ENCODE measurements at places on chromosomes 6 and 20. TPM values are rescaled to one million over a fixed set of nuclear protein-coding genes. Genes with fewer than 3 reads are reported as not detected.

DNA sequence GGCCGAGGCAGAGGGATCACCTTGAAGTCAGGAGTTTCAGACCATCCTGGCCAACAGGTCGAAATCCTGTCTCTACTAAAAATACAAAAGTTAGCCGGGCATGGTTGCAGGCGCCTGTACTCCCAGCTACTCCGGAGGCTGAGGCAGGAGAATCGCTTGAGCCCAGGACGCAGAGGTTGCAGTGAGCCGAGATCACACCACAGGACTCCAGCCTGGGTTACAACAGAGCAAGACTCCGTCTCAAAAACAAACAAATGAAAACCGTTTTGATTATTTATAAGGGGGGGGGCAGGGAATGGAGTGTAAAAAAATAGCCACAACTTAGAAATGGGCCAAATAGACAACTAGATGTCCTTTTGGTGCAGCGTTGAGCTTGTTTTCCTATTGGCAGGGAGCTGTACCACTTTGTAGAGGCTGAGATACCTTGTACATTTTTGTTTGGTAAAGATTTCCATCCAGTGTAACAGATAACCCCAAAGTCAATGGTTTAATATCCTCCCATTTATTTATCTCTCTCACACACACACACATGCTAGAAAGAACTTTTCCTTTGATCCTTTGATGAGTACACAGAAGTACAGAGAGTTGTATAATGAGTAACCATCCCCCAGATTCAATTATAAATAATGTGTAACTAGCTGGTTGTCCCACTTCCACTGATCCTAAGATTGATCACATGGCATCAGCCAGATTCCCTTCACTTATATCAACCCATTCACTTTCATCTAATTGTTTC is 477.5 kb downstream of the PRKN start:
- no peaks in the 10 kb centered on the region for H3K36me3 ChIP-seq
- no peak for DNase-seq
- no peaks in the 10 kb centered on the region for H3K4me1 ChIP-seq
- no peak overlapping the region for H3K27ac ChIP-seq
- no peaks in the 10 kb centered on the region for H3K27me3 ChIP-seq
- no peak overlapping the region for H3K4me3 ChIP-seq

DNA sequence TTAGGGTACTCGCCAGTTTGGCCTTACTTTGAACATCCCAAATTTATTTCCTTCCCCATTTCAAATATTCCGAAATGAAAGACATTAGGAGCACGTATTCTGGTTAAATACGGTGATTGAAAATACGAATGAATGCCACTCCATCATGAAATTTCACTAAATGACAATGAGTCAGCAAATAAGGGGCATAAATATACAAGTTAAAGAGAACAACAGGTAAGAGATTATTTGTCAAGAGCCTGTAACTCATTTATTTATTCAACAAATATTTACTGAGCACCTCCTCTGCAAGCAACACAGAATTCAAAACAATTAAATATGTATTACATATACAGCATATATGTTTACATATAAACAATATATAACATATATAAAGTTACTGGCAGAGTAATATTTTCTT is 44.8 kb downstream of the MYB start:
- peaks cover 48% of the 10 kb centered on the region for H3K4me1 ChIP-seq
- H3K27ac ChIP-seq, result no peak overlapping the region
- H3K27me3 ChIP-seq, result no peaks in the 10 kb centered on the region
- no peak overlapping the region for H3K4me3 ChIP-seq
- DNase-seq, result no peak

DNA sequence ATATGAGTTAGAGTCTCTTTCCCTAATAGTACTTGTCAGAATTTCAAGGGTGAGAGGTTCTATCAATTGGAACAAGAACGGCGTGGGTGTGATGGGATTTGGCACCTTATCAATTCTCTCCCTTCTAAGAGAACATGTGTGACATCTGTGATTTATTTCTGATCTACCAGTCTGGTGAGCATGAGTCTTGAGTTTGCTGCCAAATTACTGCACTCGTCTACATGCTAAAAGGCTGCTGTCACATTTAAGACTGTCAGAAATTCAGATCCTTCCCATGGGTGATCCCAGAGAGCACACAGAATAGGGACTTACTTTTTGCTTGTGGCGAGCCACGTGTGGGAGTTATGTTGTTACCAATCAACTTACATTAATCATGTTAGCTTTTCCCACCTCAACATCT is 370.2 kb upstream of the SASH1 start:
- no peak for DNase-seq
- no peaks in the 10 kb centered on the region for H3K27me3 ChIP-seq
- H3K4me1 ChIP-seq, result no peaks in the 10 kb centered on the region
- no peak overlapping the region for H3K27ac ChIP-seq
- H3K36me3 ChIP-seq, result no peaks in the 10 kb centered on the region

GRCh38 chr6:142297996-142298753 is 3.6 kb upstream of the ADGRG6 start:
- no peak overlapping the region for H3K4me3 ChIP-seq
- H3K4me1 ChIP-seq, result peaks cover 8% of the 10 kb centered on the region
- no peaks in the 10 kb centered on the region for H3K36me3 ChIP-seq
- peaks cover 53% of the 10 kb centered on the region for H3K27me3 ChIP-seq
- DNase-seq, result no peak

DNA sequence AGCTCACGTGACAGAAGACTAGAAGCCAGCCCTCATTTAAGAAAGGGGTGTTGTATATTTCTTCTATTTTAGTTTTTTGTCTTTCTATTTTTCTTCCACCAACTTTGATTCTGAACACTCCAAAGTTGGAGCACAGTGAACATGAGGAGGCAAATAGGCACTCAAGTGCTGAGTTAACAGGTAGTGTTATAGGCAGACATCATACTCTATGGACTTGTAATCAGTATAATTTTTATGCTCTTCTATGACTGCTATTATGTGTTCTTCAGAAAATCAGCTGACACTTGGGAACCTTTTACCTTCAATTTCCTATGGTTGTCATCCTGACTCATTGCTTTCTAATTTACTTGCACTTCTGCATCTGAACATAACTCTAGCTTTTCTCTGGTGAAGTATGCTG is 396.3 kb upstream of the EYS start:
- no peaks in the 10 kb centered on the region for H3K4me1 ChIP-seq
- no peaks in the 10 kb centered on the region for H3K27me3 ChIP-seq
- no peak overlapping the region for H3K4me3 ChIP-seq
- no peak for DNase-seq
- H3K36me3 ChIP-seq, result no peaks in the 10 kb centered on the region

DNA sequence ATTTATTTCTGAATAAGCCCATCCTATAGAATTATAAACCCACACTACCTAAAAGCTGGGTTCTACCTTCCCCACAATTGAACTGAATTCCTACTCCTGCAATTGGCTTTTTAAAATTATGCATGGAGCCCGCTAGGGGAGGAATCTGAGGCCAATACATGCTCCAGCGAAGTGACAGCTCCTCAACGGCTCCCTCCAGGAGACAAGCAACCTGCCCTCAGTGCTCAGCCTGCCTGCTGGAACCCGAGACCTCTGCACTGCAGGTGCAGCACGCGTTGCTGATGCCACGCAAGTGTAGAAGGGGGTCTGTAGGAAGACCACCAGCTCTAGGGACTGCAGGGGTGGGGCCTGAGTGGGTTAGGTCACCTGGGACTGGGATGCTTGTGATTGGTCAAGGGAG is 170.2 kb upstream of the CDYL start:
- H3K27ac ChIP-seq, result no peak overlapping the region
- H3K4me1 ChIP-seq, result peaks cover 3% of the 10 kb centered on the region

- peaks cover 52% of the 10 kb centered on the region for H3K4me1 ChIP-seq
- H3K27ac ChIP-seq, result no peak overlapping the region
- no peak overlapping the region for H3K4me3 ChIP-seq
Measured at GRCh38 chr6:158285656-158286021, 26.6 kb upstream of the TULP4 start.

DNA sequence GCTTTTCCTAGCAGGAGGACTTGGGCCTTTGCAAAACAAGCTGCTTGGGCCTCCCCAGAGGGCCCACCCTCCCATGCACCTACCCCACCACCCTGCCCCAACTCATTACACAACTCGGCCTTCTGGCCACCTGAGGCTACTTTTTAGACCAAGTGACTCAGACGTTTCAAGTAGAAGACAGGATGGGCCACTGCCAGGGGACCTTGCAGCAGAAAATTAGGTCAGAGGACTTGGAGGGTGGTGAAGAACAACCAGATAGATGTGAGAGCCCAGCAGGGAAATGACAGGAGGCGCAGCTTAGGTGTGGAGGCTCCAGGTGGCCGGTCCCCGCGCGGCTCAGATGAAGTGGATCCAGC is 1.4 kb downstream of the PPP1R3D start:
- H3K36me3 ChIP-seq, result peaks cover 13% of the 10 kb centered on the region
- DNase-seq, result no peak
- H3K4me1 ChIP-seq, result peaks cover 52% of the 10 kb centered on the region
- peak overlapping the region; percentile 58 for H3K27ac ChIP-seq
- H3K4me3 ChIP-seq, result peak overlapping the region; percentile 74

- DNase-seq, result no peak
- no peak overlapping the region for H3K4me3 ChIP-seq
- H3K36me3 ChIP-seq, result no peaks in the 10 kb centered on the region
Measured at GRCh38 chr6:170269846-170270541, 20.9 kb downstream of the DLL1 start.

DNA sequence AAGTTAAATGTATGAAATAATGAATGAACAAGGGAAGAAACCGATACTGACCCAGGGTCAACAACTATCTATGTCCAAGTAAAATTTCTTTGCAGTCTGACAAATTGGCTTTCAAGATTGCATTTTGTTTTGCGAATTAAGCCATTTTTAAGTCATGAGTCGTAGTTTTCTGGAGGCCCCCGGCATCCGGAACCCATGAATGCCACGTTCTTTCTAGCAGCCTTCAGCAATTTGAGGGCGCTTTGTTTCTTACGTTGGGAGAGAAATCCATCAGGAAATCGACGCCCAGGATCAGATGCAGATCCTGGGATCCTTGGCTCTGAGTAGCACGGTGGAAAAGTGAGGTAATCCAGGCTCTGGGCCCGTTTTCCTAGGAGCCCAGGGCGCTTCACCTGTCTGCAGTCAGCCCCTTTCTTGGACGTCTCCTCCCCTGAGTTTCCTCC is 309 bp upstream of the ABRACL start:
- H3K36me3 ChIP-seq, result peaks cover 8% of the 10 kb centered on the region
- DNase-seq, result no peak
- H3K27ac ChIP-seq, result peak overlapping the region; percentile 83
- no peak overlapping the region for H3K4me3 ChIP-seq
- H3K27me3 ChIP-seq, result no peaks in the 10 kb centered on the region

DNA sequence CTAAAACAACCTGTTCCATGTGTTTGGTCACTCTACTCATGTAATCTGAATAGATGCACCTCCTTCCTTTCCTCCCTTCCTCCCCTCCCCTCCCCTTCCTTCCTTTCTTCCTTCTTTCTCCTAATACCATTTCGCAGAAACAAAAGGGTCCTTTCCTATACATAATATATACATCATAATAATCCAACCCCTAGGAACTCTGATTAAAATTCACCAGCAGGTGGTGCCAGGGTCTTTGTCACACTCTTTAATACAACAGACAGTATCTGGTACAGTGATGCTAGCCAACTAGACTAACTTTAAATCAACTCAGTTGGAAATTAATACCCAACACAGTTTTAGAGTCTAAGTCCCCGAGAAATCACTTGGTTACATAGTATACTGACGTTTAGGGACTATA is 181.2 kb upstream of the SHLD1 start:
- no peaks in the 10 kb centered on the region for H3K27me3 ChIP-seq
- peaks cover 30% of the 10 kb centered on the region for H3K36me3 ChIP-seq
- DNase-seq, result peak; percentile 62
- no peak overlapping the region for H3K4me3 ChIP-seq
- peak overlapping the region; percentile 36 for H3K27ac ChIP-seq

- H3K4me3 ChIP-seq, result no peak overlapping the region
- no peak for DNase-seq
- H3K27me3 ChIP-seq, result peaks cover 2% of the 10 kb centered on the region
- no peak overlapping the region for H3K27ac ChIP-seq
- peaks cover 20% of the 10 kb centered on the region for H3K4me1 ChIP-seq
Measured at GRCh38 chr6:40963019-40963418, 76.0 kb downstream of the UNC5CL start.

GRCh38 chr6:24825130-24825630 is 26.5 kb upstream of the ARMH2 start:
- H3K27me3 ChIP-seq, result no peaks in the 10 kb centered on the region
- DNase-seq, result no peak
- H3K4me1 ChIP-seq, result peaks cover 5% of the 10 kb centered on the region
- no peak overlapping the region for H3K4me3 ChIP-seq

GRCh38 chr6:22929311-22929985 is 360.1 kb downstream of the HDGFL1 start:
- H3K4me3 ChIP-seq, result no peak overlapping the region
- H3K27ac ChIP-seq, result no peak overlapping the region
- DNase-seq, result no peak
- H3K4me1 ChIP-seq, result no peaks in the 10 kb centered on the region

DNA sequence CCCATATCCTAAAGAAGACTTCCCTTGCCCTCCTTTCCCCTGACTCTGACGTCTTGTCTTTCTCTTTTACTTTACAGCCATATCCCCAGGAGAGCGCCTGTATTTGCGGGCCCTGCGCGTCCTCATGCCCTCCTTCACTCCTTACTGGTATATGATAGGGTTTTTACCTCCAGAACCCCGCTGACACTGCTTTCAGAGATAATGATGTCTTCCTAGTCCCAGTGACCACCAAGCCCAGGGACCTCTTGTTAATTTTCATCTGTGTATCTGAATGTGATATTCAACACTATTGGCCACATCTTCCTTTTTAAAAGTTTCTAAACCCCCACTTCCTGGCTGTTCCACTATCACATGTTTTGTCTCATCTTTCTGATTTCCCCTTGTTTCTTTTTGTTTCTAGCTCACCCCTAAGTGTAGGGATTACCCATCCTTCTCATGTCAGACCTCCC is 102.0 kb downstream of the HIVEP1 start:
- DNase-seq, result no peak
- peaks cover 57% of the 10 kb centered on the region for H3K4me1 ChIP-seq
- peaks cover 54% of the 10 kb centered on the region for H3K36me3 ChIP-seq
- peak overlapping the region; percentile 8 for H3K27ac ChIP-seq

GRCh38 chr6:36329798-36330291 is 6.8 kb downstream of the BNIP5 start:
- no peak overlapping the region for H3K4me3 ChIP-seq
- DNase-seq, result no peak
- peaks cover 45% of the 10 kb centered on the region for H3K27me3 ChIP-seq
- H3K4me1 ChIP-seq, result no peaks in the 10 kb centered on the region
- no peaks in the 10 kb centered on the region for H3K36me3 ChIP-seq

DNA sequence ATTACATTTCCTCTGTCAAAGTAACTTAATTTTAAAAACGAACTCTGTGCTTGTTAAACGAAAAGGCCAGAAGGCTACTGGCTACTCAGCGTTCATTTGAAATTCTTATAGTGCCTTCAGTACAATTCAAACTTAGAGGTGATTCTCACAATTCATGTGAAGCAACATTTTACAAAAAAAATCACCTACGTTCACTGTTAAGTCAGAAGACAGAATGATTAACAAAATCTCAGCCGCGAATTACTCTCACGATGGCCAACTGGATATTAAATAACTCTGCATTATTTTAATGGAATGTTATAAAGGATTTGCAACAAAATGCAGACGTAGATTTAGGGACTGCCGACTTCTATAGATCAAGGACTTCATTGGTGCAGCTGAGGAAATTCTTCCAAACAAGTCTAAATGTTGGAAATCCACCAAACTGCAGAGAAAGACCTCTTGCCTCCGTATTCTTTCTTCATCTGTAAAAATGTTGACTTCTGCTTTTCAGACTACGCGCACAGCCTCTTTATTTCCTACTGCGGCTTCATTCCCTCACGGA is 1.6 kb upstream of the QKI start:
- peak overlapping the region; percentile 50 for H3K27ac ChIP-seq
- peak overlapping the region; percentile 78 for H3K4me3 ChIP-seq
- peaks cover 19% of the 10 kb centered on the region for H3K4me1 ChIP-seq
- DNase-seq, result no peak

The TRIM26 gene
- total RNA-seq, result 112 TPM

The RSPH9 gene
- total RNA-seq, result not detected

The RNF39 gene
- total RNA-seq, result not detected

The RNF182 gene
- total RNA-seq, result not detected

Data from activated CD8-positive, alpha-beta memory T cell treated with anti-CD3 and anti-CD28 coated beads, Interleukin-2, amount 10 ng/mL, durations not matched to agents 7 days and 5 days (primary cell).